Left ventricle myocardium inferior (tissue), 1 donor: ENCODE measurements at places on chromosomes 3 and 15. TPM values are rescaled to one million over a fixed set of nuclear protein-coding genes. Genes with fewer than 3 reads are reported as not detected.

- DNase-seq, result no peak
These were observed 26.8 kb upstream of the ELP6 start for GRCh38 chr3:47540281-47540680.

DNA sequence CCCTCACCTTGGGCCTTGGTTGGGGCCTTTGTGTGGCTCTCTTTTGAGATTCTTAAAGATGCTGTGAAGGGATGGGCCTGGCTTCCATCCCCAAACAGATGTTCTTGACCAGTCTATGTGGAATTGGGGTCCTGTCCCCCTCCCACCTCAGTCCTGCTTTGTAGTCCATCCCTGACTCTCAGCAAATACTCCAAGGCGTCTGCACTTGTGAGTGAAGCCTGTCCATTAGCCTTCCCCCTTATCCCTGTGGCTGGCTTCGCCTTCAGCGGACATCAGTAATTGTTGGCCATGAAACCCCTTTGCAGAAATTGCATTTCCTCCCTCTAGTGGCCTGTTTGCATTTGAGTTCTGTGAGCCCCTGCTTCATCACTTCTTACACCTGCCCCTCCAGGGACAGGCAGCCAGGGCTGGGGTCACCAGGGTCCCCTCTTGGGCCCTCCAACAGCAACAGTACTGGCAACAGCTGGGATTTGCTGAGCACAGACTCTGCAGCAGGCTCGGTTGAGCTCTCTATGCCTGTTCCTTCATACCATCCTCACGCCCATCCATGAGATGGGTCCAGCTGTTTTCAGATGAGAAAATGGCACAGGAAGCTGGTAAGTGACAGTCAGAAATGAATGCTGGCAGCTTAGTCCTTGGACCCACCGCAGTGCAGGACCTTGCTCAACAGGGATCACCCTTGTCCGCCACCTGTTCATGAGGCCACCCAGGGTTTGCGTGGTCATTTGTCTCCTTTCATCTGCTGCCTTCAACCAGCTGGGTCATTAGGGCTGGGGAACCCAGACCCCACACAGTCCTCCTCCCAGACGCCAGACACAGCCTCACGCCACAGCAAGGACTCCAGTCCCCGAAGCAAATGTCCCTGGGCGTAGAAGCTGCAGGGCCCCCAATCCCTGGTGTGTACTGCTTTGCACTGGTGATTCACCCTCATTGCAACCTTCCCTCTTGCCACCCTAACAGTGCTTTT, 8.9 kb upstream of the LRRK1 start:
- DNase-seq, result no peak

GRCh38 chr15:87487484-87487883, 769.1 kb downstream of the NTRK3 start:
- DNase-seq, result no peak

GRCh38 chr15:85404176-85404917, 23.9 kb downstream of the AKAP13 start:
- no peak for DNase-seq

- DNase-seq, result no peak
These were observed 505.6 kb upstream of the THBS1 start for GRCh38 chr15:39075311-39075710.

DNA sequence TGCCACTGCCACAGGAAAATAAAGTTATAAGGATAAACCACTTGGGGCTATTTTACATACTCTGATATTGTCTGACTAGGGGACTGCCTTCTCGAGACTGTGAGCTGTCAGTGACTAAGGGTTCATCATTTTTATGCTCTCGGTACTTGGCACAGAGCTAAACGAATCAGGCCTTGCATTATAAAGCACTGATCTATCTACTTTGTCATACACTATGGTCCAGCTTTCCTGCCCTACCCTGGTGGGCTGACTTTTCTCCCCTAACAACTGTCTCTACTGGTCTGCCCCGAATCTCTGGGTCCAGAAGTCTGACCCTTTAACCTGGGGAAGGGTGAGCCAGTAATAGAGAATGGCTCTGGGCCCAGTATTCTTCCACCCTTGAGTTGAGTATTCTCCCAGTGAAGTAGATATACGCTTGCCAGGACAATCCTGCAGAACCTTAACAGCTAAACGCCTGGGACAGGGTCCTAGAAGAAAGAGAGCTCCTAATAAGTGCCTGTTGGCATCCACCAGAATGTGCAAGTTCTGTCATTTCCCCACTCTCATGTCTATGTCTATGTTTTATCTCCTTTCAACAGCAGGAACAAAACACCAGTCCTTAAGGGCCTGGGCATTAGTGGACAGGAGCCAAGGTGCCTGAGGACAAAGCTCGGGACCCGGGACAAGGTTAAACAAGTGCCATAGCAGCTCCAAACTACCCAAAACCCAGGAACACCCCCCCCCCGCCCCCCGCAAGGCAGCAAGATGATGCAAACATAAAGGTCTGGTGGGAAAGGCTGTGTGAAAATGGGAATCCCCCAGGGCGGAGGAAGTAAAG, 1.2 kb downstream of the LARP6 start:
- DNase-seq, result no peak

DNA sequence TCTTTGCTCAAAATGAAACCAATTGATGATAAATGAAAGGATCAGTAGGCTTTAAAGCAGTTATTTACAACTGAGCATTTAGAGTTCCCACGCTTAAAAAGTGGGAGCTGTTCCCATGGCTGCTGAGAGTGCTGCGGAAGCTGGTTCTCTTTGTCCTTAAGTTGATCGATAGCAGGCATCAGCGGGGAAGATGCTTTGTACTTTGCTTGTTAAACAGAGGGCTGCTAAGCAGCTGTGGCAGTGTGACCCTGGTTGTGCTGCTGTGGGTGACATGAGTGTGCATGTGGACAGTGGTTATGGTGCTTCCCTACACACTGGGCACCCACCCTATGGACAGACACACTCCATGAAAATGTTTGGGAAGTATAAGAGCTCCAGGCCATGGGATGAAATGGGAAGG, 96.3 kb downstream of the PTPRG start:
- no peak for DNase-seq

GRCh38 chr15:76203346-76204108, 107.7 kb downstream of the ETFA start:
- DNase-seq, result no peak

DNA sequence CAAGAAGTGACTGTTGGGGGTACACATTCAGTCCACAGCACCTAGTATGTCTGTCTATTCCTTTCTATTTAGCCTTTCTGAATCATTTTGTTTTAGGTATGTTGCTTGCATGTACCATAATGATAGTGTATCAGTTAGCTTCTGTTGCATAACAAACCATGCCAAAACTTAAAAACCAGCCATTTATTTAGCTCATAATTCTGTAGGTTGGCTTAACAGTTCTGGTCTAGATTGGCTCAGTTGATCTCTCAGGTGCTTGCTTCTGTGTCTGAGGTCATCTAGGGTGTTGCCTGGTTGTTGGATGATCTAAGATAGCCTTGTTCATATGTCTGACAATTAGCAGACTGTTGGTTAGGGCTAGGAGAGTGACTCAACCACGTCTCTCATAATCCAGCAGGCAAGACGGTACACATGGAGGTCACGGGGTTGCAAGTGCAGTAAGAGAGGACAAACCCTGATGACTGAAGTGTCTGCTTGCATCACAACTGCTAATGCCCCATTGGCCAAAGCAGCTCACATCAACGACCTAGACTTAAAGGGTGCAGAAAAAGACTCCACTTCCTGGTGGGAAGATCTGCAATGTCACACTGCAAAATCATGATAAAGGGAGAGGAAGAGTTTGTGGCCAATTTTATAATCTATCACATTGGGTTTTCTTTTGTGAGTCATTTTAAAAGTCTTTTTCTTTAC, 6.8 kb upstream of the PDCD6IP start:
- DNase-seq, result no peak

- no peak for DNase-seq
These were observed 193.6 kb downstream of the EPHB1 start for GRCh38 chr3:134988666-134989065.

The CD96 gene
- 0.33 TPM for total RNA-seq

The SPRED1 gene
- 8.7 TPM for total RNA-seq

The GHSR gene
- not detected for total RNA-seq
